ENCODE measurements at places on chromosomes 13 and 19.
A peak's percentile ranks its signal among the peaks of the same experiment; 100 is the strongest.

GRCh38 chr13:60074397-60074796 lies 89.3 kb downstream of the DIAPH3 start:
- no peak for DNase-seq

- no peak for DNase-seq
These were observed 1.6 kb upstream of the AZU1 start for GRCh38 chr19:825897-826644.

DNA sequence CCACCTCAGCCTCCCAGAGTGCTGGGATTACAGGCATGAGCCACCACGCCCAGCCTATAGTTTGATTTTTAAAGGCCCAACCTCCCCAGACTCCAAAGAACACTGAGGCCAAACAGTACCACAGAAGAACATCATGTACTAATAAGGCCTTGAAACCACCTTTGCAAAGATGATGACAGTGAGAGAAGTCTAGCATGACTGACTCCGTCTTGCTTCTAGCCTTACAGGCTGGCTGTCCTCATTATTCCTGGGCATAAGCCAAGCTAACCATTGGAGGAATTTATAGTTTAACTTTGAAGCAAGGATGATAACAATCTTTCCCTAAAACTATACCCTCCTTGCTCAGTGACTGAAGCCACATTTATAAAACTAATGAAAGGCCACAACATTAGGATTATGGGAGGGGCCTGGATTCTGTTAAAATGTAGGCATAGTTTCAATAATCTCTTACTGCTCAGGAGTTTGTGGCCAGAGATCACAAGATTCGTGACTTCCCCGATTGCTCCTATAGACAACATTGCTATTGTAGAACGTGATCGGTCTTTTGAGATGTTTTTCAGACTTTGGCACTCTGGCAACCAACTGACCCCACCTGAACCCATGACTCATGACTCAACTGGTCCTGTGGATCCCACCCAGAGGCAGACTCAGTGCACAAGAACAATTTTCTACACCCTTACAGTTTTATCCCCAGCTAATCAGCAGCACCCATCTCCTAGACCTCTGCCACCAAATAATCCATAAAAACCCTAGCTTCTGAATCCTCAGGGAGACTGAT lies 17.6 kb downstream of the GPR42 start:
- peak; percentile 49 for DNase-seq

- DNase-seq: no peak
These were observed 1.1 kb upstream of the PRKCG start for GRCh38 chr19:53880711-53881481.

DNA sequence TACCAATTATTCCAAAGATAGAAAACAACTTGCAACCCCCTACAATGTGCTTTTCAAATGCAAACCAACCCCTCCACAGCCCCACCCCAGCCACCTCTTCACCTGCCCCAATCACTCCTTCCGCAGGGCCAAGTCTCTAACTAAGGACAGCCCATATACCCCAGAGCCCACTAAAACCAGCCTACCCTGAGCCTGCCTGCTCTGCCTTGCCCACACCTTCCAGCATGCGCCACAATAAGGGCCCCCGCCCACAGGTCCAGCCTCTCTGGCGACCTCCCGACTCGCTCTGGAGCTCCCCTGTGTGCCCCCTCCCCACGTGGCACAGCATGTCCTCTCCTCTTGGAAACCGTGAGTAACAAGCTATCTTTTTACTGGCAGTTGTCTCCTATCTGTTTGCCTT lies 42.8 kb upstream of the MEDAG start:
- no peak for DNase-seq

DNA sequence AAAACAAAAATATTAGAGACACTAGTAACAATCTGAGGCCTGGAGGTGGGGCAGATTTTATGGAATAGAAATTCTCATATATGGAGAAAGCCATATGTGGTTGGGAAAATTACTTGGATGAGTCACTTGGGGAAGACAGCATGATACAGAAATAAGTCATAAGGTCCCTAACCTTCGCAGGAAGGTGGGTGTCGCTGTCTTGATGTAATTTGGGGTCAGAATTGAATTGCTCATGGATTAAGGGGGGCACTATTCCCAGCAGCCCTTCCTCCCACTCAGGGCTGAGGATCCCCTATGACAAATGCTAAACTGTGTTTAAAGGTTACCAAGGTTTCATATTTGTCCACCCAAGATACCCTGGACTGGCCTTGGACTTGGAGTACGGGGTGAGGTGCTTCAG lies 5.0 kb downstream of the RDH8 start:
- no peak for DNase-seq

DNA sequence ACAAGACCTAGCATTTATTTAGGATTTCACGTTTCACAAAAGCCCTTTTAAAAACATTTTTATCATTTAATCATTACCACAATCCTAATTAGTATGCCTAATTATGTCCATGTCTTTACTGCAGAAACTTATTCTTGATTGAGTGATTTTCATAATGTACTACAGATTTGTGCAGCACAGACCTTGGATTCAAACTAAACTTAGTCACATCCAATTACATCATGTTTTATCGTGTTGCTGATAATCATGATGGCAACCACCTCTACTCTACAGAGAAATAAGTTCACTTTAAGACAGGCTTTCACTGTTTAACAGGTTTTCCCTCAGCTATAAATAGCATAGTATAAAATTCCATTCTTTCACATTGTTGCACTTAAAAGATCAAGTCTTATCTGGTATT lies 240.9 kb upstream of the RFC3 start:
- DNase-seq: no peak

DNA sequence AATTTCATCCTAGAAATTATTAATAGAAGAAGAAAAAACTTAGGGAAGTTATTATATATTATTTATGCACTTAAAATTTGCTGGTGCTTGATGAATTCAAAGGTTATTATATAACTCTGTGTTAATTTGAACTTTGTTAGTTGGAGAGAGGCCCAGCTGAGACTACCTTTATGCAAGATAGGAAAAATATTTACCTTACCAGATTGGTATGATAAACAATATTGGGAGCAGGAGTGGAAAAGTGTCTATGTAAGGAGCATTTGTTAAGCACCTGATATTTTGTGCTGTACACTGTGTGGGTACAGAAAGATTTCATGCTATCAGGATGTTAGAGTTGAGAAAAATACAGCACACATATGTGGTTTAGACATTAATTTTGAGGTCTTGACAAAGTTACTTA lies 357.2 kb downstream of the OXGR1 start:
- DNase-seq: no peak

DNA sequence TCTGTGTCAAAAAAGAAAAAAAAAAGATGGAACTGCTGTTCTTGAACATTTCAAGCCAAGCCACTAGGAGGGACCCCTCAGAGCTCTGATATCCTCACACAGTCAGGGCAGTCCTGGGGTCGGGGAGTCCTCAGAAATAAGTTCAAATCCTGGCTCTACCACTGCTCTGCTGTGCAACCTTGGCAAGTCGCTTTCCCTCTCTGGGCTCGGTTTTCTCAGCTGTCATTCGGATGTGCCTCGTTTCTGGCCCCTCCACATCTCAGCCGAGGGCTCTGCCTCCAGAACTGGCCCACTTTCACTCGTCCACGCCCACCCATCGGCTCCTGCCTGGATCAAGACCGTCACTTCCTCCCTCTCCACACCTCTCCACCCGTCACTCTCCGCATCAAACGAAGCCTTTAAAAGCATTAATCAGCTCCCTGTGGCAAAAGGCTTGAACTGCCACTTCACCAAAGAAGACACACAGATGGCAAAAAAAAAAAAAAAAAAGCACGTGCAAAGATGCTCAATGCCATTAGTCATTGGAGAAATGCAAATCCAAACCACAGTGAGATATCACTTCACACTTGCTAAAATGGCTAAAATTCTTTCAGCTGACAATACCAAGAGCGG lies 7.4 kb upstream of the ZNRF4 start:
- peak; percentile 59 for DNase-seq

GRCh38 chr13:60893801-60894200 lies 496.8 kb downstream of the TDRD3 start:
- DNase-seq: peak; percentile 56

GRCh38 chr13:29436291-29436690 lies 159.2 kb downstream of the SLC7A1 start:
- no peak for DNase-seq

GRCh38 chr19:41156207-41156606 lies 36.8 kb upstream of the CYP2S1 start:
- no peak for DNase-seq

- DNase-seq: no peak
These were observed 127.1 kb upstream of the SPACA7 start for GRCh38 chr13:112248862-112249592.

GRCh38 chr19:2780284-2780683 lies 2.8 kb downstream of the SGTA start:
- no peak for DNase-seq

GRCh38 chr19:16650821-16651220 lies 9.1 kb downstream of the SMIM7 start:
- DNase-seq: no peak

DNA sequence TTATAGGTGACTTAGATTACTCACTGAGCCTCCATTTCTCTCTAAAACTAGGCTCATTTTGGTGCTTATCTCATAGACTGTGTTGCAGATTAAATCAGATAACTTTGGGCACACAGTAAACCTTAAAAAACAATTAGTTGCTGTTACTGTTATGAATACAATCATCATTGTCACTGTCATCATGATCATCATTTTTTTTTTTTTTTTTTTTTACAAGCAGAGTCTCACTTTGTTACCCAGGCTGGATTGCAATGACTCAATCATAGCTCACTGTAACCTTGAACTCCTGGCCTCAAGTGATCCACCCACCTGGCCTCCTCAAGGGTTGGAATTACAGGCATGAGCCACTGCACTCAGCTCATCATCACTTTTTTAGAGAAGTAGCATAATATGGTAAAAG lies 60.0 kb downstream of the VWA8 start:
- DNase-seq: no peak

DNA sequence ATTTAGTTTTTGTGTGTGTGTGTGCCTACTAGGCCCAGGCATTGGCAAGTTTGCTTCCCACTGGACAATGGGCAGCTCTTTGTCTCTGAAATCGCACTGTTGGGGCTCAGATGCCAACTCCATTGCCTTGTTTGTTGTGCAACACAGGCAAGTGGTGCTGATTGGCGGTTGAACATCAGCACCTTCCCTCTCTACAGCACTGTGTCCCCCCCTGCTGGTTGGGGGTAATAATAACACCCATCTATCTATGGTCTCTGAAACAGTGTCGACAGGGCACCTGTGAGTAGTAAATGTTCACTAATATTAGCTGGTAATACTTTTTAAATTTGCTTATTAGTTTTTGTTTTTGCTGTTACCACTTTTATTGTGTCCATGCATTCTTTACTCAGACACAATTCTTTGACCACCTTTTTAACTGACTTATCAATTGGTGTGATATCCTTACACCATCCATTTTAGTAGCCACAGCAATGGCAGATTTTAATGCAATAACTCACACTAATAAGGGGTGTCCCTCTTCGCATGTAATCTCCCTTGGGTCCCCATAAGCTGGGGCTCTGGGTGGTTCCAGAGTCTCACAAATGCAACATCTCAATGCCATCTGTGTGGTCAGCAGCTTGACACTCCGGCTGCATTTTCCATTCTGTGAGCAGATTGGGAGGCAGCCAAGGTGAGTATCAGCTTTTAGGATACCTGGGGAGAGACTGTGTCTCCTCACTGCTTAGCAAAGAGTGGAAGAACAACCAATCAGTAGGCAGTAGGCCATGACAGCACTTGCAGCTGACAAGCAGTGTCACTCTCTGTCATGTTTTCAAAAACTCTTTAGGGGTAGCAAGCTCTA lies 47.7 kb upstream of the UQCRFS1 start:
- DNase-seq: peak; percentile 82

GRCh38 chr13:42283574-42283973 lies 11.6 kb downstream of the AKAP11 start:
- DNase-seq: no peak

- DNase-seq: no peak
These were observed 226.6 kb downstream of the ATP8A2 start for GRCh38 chr13:25598421-25598820.

- DNase-seq: no peak
These were observed 97.4 kb downstream of the CAB39L start for GRCh38 chr13:49346460-49346859.

GRCh38 chr19:3142292-3142670 lies 6.4 kb downstream of the GNA15 start:
- no peak for DNase-seq

DNA sequence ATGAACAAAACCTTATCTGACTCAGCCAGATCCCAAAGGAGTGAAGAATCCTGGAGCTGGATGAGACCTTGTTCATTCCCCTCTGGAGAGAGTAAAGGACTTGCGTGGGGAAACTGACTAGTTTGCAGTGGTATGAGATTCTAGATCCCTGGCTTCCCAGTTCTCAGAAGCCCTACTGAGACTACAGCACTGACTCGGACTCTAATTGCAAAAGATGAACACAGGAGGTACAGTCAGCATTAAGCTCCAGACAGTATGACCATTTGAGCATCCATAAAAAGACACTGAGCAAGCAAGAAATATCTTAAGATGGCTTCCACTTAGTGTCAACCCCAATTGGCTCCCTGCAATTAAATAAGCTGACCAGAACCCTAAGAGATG lies 6.8 kb downstream of the ZC3H4 start:
- DNase-seq: no peak

All from OCI-M1 (cell line).